NCI-H1417 treated with DMSO at 0.1 percent for 48 hours (cell line): ENCODE measurements at places on chromosomes 3 and 15.

GRCh38 chr3:44584646-44585501, at the start of gene ZNF660:
TSS of gene ZNF660 (plus strand) at chr3:44584964. CDS start at chr3:44594194, 9,230 bp downstream.
- DNase-seq: no peak

GRCh38 chr3:51559411-51559888, 20.9 kb downstream of the RAD54L2 start:
- no peak for DNase-seq

- peak; percentile 70 for DNase-seq
Observed at GRCh38 chr3:160454995-160455394, 5.4 kb upstream of the TRIM59 start.

- DNase-seq: no peak
Observed at GRCh38 chr15:40420071-40420713, 14.6 kb downstream of the IVD start.

DNA sequence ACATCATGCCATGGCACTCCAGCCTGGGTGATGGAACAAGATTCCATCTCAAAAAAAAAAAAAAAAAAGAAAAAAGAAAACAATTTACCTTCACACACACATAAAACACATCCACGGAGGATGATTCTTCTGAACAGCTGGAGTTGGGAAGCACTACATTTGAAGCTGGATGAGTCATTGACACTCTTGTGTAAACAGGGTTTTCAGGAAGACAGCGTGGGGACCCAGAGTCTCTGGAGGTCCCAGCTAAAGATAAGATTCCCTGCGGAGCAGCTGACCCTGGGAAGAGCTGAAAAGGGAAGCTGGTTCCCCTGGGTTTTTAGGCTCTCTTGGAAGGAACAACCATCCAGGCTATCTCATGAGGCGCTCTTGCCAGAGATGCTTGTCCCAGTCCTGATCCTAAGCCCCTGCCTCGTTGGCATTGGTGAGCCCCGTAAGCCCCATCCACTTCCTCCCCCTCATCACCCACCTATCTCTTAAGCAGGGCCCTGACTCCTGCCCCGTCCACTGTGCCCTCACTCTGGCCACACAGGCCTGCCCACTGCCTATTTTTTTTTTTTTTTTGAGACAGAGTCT, 32.0 kb upstream of the FURIN start:
- DNase-seq: no peak
